Karpas-422 (cell line): ENCODE measurements at places on chromosomes 12 and 14. TPM values are rescaled to one million over a fixed set of nuclear protein-coding genes. Genes with fewer than 3 reads are reported as not detected.

- no peak for DNase-seq
These were observed 21.9 kb downstream of the CDK17 start for GRCh38 chr12:96378319-96378718.

DNA sequence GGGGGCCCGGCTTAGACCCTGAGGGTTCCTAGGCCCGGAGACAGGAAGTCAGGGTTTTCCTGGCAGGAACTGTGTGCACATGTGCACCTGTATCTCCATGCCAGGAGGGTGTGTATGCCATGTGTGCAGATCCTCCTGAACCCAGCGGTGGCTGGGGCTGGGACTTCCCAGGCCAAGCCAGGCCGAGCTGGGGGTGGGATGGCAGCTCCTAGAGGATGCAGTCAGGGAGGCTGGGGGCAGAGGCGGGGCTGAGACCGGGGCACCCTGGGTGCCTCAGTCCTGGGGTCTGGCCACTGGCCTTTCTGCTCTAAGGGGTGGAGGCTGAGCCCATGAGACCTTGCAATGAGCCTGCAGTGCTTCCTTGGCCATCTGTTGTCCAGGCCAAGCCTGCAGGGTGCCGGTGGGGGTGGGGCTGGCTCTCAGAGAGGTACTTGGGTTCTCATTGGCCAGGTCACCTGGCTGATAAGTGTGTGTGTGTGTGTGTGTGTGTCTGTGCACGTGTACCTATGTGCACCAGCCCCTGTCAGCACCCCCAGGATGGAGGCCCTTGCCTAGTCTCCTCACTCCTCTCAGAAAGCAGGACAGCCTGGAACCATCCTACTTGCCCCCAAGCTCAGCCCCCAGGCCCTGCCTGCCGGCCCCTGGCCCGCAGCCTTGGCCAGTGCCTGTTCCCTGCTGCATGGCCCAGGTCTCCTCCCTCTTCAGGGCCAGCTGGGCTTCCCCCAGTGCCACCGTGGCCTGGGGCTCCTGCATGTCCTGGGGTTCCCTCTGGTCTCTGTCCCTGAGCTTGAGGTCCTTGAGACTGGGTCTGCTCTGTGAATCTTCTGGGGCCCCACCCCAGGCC, 10.6 kb upstream of the TNFAIP2 start:
- no peak for DNase-seq

- no peak for DNase-seq
These were observed 40.9 kb upstream of the SMUG1 start for GRCh38 chr12:54229624-54230212.

DNA sequence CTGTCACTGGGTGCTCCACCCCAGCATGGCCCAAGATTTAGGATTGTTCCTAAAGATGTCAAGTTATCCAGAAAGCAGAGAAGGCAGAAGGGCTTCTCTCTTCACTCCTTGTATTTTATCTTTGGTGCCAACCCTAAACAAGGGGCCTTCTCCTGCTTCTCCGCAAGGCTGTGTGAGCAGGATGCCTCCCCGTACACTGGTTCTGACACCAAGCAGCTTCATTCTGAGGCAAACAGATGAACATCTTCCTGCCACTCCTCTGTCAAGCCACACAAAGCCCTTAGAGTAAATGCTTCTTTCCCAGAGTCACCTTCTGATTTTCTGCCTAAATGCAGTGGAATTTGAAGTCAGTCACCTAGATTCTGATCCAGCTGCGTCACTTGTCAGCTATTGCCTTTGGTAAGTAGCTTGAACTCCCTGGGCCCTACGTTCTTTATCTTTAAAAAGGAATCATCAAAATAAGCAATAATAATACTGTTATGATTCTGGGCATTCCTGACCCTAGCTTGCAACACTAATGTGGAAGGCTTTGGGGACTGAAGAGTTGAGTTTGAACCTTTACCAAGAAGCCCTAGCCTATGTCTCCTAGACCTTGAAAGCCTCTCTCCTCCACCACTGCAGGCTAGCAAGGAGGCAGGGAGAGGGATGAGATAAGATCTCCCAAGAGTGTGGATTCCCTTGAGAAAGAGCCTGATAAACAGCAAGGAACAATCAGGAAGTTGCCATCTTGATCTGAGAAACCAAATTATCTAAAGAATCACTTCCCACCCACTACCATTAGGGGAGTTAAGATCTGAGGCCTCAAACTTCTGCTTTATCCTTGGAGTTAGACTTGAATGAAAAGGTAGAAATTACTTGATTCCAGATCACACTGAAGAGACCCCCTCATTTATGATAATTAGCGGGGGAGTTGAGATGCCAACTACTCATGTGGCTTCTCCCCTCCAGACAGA, 5.7 kb downstream of the KRT73 start:
- DNase-seq, result no peak

DNA sequence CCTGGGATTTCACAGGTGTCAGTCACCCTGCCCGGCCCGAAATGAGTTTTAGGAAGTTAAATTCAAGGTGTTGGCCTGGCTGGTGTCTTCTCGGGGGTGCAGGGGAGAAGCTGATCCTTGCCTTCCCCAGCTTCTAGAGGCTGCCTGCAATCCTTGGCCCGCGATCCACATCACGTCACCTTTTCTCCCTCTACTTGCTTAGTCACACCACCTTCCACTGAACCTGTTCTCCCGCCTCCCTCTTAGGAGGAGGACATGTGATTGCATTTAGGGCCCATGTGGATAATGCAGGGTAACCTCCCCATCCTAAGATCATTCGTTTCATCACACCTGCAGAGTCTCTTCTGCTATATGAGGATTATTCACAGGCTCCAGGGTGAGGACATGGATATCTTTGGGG, 25.4 kb upstream of the ATXN2 start:
- no peak for DNase-seq

GRCh38 chr12:111362687-111363475, 6.0 kb downstream of the PHETA1 start:
- DNase-seq, result no peak

The KRT74 gene
- not detected in 2 replicates for total RNA-seq

GRCh38 chr12:44227616-44228015, 391.7 kb downstream of the TMEM117 start:
- no peak for DNase-seq

The TPPP2 gene
- total RNA-seq, result not detected in 2 replicates

The RBP5 gene
- total RNA-seq, result not detected in 2 replicates

DNA sequence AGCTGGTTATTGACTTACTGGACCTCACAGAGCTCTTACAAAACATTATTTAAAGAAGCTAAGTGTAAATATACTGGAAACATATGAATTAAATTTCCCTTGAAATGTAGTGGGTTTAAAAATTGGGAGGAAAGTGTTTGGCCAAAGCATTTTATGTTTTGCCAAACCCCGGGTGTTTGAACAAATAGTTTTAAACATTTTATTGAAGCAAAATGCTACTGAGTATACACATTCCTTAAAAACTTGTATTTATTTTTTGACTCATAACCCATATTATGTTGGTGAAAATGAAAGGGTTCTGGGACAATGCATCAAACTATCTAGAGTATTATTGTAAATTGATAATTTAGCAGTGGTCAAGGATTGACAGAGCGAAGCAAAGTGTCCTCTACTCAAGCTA, 1048.5 kb downstream of the SLC6A15 start:
- DNase-seq, result no peak

The TMEM30B gene
- total RNA-seq, result not detected in 2 replicates

The CFAP251 gene
- 17.9 and 30.3 TPM in 2 replicates for total RNA-seq

GRCh38 chr14:53963320-53964227, 6.9 kb upstream of the BMP4 start:
- DNase-seq, result no peak

The ADAM21 gene
- total RNA-seq, result 0.56 TPM in 1 of 2 replicates, not detected in the other

The KRT75 gene
- not detected in 2 replicates for total RNA-seq

DNA sequence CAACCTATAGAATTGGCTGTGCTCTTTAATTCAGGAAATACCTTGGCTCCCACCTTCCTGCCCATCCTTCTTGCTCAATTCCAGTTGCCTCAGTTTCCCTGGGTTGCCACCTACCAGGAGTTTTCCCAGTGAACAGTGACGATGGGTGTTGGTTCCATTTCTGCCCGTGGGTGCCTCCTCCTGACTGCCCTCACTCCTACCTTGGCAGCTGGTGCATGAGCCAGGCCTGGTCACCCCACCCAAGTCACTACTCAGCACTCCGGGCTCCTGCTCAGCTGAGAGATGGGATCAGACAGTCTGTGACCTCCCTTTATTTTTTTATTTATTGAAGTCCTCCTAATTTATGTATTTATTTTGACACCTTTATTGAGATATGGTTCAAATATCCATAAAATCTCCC, 31.0 kb upstream of the PTGR2 start:
- no peak for DNase-seq

DNA sequence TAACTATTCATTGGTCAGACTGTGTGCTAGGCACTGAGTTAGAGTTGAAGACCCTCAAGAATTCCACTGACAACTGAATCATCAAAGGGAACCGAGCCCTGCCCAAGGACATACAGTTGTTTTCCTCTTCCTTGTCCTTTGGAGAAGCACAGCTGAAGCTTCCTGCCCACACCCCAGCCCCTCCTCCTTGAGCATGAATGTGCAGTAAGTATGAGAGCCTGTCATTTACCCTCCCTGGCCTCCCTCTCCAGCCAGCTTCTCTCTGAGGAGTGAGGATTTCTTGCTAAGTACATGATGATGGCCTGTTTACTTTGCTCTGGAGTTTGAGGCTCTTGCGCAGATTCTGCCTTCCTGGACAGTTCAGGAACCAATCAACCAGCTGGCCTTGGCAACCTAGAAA, 235.2 kb downstream of the CACNA1C start:
- no peak for DNase-seq

DNA sequence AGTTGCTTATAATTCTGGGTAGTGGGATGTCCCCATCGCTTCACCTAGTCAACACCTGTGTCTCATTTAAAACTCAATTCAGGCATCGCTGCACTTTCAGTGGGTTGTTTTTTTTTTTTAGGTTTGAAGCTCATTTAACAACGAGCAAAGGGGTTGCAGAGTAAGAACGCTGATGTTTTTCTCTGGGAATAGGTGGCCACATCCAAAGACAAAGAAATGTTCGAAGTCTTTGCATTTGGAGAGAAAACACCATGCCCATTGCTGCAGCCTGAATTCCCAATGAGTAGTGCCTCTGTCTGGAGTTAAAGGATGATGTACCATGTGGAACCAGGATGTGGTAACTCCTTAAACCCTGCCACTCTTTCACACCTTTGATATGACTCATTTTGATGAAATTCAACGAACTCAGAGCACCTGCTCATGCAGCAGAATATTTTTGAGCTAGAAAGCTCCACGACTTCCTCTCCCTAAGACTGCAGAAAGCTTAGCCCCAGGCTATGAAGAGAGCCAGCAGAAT, 35.1 kb upstream of the BATF start:
- DNase-seq, result no peak

- no peak for DNase-seq
These were observed 173.0 kb downstream of the MYRFL start for GRCh38 chr12:69998011-69998410.

- no peak for DNase-seq
These were observed 163.4 kb downstream of the KICS2 start for GRCh38 chr12:64058541-64059265.

- no peak for DNase-seq
These were observed 2.3 kb downstream of the DAZAP2 start for GRCh38 chr12:51240971-51241370.

The KRT6C gene
- total RNA-seq, result not detected in 2 replicates

DNA sequence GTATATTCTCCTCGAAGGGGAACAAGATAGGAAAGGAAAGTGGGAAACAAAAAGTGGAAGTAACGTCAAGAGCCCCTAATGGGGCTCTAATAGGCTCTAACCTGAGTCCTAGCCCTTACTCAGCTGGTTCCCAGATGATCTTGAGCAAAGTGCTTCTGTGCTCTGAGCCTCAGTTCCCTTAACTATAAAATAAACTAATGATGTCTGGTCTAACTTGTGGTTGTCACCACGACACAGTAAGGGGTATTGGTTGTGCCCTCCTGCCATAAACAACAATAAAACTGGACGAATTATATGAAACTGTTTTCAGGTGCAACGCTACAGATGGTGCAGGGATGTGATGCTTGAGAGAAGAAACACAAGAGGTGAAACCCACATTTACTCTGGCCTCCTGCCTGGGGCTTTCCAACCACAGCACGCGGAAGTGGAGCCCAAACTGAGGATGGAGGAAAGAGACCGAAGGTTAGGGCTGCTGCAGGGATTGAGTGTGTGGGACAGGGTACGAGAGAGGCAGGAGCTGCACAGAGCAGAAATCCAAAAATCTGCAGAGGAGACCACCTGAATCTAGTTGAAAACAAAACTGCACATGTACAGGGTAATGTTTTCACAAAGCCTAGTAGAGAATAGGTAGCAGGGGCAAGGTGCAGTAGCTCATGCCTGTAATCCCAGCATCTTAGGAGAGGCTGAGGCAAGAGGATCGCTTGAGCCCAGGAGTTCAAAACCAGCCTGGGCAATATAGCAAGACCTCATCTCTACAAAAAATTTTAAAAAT, 45.6 kb upstream of the BCL2L14 start:
- DNase-seq, result no peak

DNA sequence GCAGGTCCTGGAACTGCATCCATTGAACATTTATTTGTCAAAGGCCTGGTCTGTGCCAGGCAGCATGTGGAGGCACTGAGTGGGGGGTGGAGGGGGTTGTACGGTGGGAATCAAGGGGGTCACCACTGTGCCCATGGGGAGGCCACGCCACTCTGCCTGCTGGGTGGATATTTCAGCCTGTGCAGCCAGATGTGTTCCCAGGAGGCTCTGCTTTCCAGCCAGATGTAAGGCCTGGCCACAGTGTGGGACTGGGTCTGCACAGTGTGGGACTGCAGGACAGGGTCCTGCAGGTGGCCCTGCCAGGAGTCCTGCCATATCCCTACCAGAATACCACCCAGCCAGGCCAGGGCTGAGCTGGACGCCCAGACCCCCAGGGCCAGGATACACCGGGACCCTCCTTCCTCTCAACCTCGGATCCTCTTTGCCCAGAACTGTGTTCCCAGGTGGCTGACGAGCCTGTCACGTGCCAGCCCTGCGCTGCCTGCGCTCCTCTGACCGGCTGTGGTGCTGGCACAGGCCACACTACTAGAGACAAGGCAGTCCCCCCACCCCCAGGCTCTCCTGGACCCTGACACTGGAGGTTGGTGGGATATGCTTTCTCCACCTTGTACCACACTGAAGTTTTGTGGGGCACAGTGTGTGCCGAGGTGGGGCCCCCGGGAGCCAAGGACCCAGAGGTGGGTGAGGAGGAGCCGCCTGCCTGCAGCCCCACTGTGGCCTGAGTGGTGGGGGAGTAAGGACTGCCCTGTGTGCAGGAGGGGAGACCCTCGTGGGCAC, 17.5 kb downstream of the XRCC3 start:
- no peak for DNase-seq

The HHIPL1 gene
- total RNA-seq, result 0.07 TPM in 1 of 2 replicates, not detected in the other

GRCh38 chr12:89439941-89440340, 84.7 kb downstream of the GALNT4 start:
- no peak for DNase-seq

DNA sequence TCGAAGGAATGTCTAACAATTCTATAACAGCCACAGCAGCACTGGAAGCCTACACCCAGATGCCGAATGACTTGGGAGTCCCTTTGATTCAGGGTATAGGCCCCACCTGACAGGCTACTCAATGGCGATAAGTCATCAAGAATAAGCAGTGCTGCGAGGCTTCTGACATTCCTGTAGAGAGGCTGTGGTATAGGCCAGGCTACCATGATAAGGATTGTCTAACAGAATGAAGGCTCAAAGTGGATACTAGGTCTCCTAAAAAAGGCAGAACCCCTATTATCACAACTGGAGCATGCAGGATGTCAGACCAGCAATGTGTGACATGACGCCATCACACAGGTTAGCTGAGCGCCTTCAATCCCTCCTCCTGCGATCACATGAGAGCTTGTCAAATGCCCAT, 53.2 kb downstream of the ZFP36L1 start:
- DNase-seq, result no peak

The CLEC4D gene
- total RNA-seq, result not detected in 2 replicates
